ENCODE measurements at places on chromosomes 1 and 21.

GRCh38 chr1:38052750-38053415 lies 6.3 kb upstream of the POU3F1 start:
- peak; percentile 7 for DNase-seq

DNA sequence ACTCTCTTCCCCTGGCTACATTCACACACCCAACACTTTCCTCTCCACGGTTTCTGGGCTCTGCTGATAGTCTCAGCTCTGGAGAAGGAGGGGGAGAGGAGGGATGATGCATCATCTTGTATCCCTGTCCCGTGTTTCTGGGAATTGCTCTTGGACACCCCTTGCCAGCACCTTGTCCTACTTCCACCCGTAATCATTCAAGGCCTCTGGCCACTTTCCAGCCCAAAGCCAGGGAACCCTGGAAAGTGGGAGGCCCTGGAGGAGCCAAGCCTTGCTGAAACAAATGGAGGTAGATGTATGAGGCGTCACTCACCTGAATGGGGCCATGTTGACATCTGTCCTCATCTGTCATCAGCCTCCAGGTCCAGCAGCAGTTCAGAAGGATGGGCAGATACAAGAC lies 4.4 kb downstream of the PLEKHO1 start:
- no peak for DNase-seq

- DNase-seq = no peak
These were observed 87.1 kb downstream of the VCAM1 start for GRCh38 chr1:100806601-100807000.

DNA sequence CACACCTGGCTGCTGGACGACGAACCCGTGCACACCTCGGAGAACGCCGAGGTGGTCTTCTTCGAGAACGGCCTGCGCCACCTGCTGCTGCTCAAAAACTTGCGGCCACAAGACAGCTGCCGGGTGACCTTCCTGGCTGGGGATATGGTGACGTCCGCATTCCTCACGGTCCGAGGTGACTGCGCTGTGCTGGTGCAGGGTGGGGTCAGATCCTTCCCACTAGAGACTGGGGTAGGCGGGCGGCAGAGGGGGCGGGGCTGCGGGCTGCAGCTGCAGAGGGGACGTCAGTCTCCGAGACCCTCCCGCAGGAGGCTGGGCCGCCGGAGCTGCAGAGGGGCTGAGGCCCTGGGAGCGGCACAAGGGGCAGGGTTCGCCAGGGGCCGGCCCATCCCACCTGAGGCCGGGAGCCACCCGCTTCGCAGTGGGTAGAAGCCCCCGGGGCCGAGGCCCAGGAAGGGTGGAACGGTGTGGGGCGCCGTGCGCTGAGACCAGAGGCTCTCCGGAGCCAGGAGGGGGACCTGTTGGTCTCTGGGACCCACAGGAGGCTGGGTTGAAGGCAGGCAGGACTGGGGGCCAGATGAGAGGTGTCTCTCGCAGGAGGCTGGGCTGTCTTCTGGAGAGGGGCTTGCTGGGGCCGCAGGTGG lies 90.6 kb downstream of the TRIM11 start:
- DNase-seq = no peak

GRCh38 chr1:31570228-31570627 lies 6.1 kb upstream of the TINAGL1 start:
- no peak for DNase-seq

GRCh38 chr1:231233735-231234417 lies 7.1 kb upstream of the GNPAT start:
- DNase-seq = no peak
